ENCODE measurements at places on chromosomes 4 and X.

- DNase-seq = no peak
Observed at GRCh38 chr4:107017443-107018343, 18.4 kb downstream of the DKK2 start.

DNA sequence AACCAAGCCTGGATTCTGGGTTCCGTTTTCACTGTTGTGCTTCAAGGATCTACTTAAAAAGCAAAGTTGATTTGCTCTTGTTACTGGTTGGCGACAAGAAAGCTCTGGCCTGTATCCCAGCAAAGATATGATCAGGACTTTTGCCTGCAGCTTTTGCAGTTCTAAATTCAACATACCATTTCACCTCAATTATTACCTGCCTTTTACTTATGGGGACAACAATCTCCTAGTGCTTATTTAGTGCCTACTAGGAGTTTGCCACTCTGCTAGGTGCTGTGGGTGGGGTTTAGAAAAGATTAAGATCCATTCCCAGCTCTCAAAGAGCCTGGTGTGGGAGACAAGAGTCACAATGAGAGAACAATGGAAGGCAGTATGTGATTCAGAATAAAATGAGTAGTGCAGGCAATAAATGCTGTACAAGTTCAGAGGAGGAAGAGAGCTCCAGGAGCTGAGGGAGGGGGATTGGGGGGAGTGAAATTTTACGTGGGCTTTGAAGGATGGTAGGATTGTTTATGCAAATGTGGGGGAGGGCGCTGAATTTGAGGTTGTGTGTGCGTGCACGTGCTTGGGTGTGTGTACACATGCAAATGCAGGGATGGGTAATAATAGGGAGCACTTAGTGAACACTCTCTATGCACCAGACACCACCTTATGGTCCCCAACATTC, 5.0 kb upstream of the TMEM164 start:
- DNase-seq = no peak

- no peak for DNase-seq
Observed at GRCh38 chr4:20618731-20619130, 81.5 kb upstream of the PACRGL start.

- no peak for DNase-seq
Observed at GRCh38 chr4:123913598-123913997, 517.0 kb downstream of the SPRY1 start.

- no peak for DNase-seq
Observed at GRCh38 chr4:100466501-100466900, 51.3 kb downstream of the EMCN start.

GRCh38 chr4:76386566-76387305, 34.2 kb downstream of the CCDC158 start:
- DNase-seq = no peak

DNA sequence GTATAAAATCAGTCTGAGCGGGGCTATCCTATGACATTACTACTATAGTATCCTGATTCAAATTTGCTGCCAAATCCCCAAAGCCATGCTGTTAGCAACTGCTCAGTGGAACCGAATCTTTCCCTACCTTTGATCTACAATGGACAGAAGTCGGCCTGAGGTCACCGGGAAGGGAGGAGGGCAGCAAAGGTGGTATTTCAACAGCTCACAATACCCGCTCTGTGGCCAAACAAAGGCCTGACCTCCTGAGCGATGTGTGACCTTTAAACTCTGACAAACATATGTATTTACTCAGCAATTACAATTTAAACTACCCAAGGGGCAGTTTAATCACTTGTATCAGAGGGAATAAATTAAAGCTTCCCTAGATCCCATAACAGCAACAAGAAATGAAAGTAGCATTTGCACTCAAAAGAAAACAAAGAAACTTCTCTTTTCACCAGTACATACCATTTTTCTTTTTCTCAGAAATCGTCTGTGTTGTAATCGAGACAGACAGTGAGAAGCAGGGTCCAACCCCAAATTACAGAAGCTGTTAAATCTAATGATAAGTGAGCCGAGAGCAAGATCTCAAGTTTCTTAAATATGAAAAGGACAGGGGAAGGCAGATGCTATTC, 11.6 kb upstream of the TMEM128 start:
- no peak for DNase-seq

- DNase-seq = no peak
Observed at GRCh38 chr4:185831125-185831815, 19.3 kb upstream of the SORBS2 start.

GRCh38 chr4:69843932-69844331, 16.0 kb downstream of the SULT1E1 start:
- DNase-seq = no peak

DNA sequence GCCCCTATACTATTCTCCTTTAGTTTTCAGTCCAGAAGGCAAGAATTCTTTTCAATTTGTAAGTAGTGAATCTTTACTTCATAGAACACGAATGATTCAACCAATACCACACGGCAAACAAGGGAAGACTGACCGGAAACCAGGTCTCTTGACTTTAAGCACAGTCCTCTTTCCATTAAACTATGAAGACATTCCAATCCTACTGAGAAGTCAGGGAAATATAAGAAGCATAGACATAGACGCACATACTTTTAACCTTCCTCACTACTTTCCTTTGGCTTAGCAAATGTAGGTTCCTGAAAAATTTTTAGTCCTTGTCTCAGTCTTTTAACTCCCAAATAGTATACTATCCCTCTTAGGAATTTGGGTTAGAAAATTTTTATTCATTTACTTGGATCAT, 9.1 kb downstream of the CHRDL1 start:
- DNase-seq = no peak

DNA sequence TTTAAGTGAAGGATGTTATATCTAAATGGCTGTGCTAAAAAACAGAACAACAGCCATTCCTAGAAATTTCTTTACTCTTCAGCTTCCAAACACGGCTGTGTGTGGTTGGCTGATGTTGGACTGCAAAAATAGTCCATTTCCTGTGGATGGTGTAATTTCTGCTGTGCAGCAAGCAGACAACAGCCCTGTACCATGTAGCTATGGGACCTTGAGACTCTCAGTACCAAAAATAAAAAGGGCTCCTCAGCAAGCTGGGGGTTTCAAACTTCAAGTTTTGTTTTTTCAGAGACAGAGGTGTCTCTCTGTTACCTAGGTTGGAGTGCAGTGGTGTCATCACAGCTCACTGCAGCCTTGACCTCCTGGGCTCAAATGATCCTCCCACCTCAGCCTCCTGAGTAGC, 18.1 kb downstream of the CD40LG start:
- DNase-seq = no peak

DNA sequence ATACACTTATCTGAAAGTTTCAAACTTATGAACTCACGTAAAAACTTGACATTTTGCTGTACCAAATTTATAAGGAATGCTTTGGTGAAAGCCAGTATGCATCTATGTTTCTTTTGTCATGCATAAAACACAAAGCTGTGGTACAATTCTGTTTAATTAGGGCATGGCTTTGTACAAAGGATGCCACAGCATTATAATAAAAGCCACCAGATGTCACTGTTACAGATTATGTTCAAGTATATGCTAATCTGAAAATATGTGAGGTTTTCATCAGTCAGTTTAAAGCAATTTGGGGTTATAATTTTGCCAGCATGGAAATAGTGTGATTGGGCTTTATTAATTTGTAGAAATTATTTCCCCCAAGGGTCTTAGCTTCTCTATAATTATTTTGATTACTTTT, 69.0 kb downstream of the ATOH1 start:
- no peak for DNase-seq
